ENCODE measurements at places on chromosomes 3 and 15.

- no peak for DNase-seq
These were observed 19.5 kb downstream of the SMAD6 start for GRCh38 chr15:66721501-66721937.

DNA sequence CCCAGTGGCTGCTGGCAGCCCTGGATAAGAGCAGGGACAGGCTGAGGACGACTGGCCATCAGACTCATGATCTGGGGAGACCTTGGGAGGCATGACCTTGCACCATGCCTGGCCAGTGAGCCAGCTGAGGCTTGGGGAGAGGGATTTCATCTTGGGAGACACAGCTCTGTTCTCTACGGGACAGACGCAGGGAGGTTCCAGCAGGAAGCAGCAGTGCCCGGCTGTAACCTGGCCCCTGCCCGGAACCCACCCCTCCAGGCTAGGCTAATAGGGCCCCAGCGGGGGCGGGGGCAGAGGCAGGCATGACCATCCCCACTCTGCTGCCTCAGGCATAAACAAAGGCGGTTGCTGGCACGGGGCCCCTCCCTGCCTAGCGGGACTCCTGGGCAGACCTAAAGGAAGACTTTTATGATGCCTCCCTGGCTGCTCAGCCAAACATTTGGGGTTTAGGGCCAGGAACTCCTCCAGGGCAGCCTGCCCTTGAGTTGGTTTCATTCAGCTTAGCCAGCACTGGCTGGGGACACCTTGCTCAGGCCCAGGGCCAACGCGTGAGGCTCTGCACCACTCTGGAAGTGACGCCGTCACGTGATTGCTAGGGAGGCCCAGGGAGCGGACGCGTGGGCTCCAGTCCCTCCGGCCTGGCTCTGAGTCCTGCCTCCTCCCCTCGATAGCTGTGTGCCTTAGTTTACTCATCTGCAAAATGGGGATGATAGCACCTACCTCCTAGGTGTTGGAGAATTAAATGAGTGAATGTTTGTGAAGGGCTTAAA lies 27.6 kb downstream of the HDAC11 start:
- no peak for DNase-seq

- DNase-seq: no peak
These were observed 115.4 kb upstream of the PRICKLE2 start for GRCh38 chr3:64340641-64341101.

- no peak for DNase-seq
These were observed 18.3 kb upstream of the MED12L start for GRCh38 chr3:151067158-151067557.
